Fibroblast of lung (primary cell): ENCODE measurements at places on chromosomes 2 and 18.

GRCh38 chr2:143263066-143263625 lies 133.9 kb downstream of the ARHGAP15 start:
- DNase-seq: peak; percentile 17

DNA sequence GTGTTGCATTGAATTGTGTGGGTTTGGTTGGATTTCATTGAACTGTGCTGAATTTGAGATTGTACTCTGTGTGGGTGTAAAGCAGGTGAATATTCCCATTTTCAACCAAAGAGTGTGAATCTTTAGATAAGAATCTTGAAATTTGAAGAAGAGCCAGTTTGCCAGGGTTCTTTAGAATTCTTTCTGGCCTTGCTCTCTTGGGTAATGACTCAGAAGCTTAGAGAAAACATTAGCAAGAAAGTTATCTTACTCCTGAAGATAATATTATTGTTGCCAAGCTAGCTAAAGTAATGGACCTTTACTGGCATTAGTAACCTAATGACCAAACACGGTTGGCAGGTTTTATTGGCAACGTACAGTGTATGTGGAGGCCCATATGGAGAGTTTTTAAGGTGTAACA lies 46.4 kb upstream of the SIX3 start:
- DNase-seq: no peak

- no peak for DNase-seq
Observed at GRCh38 chr2:148926981-148927401, 52.0 kb downstream of the KIF5C start.

DNA sequence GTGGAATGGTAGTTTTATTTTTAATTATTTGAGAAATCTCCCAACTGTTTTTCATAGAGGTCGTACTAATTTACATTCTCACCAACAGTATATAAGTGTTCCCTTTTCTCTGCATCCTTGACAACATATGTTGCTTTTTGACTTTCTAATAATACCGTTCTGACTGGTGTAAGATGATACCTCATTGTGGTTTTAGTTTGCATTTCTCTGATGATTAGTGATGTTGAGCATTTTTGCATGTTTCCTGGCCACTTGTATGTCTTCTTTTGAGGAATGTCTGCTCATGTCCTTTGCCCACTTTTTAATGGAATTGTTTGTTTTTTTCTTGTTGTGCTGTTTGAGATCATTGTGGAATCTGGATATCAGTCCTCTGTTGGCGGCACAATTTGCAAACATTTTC lies 242.5 kb downstream of the ZNF521 start:
- DNase-seq: peak; percentile 62

- DNase-seq: peak; percentile 89
Observed at GRCh38 chr2:203498161-203498560, 36.9 kb downstream of the RAPH1 start.

- peak; percentile 61 for DNase-seq
Observed at GRCh38 chr2:54767921-54768320, 44.5 kb downstream of the EML6 start.

- no peak for DNase-seq
Observed at GRCh38 chr18:59952283-59953007, 52.6 kb downstream of the PMAIP1 start.

DNA sequence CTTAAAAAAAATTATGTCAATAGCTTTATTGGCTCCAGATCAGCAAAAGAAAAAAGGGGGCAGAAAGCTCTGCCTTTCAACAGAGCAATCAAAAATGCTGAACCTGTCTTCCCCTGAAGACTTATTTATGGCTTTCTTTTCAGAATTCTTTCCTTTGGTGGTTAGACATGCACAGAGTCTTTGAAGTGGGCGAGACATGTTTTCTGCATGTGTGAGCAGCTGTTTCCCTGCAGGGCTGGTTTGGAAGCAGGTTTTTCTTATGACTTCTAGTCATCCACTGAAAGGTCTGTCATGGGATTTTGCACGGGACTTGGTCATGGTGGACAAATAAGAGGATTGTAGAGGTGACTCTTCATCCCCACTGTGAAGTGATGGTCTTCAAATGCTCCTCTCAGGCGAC lies 160.3 kb downstream of the VAPA start:
- DNase-seq: no peak

DNA sequence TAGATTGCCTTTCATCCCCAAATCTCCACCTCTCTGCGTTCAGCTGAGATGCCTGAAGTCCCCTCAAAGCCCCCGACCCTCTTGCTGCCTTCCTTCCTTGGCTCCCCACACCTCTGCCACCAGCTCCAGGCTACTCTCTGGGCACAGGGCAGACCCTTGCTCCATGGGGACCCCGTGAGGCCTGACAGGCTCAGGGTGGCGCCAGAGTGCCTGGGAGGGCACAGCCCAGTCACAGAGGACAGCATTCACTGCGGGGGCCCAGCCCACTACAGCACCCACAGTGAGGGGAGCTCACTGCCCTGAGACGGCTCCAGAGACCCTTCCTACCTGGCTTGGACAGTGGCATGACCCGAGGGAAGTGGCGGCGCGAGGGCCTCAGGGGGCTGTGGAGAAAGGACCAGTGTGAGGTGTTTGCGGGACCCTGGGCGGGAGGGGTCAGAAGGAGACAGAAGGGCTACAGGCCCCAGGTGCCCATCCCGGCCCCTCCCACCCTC lies 51.0 kb downstream of the AQP12A start:
- DNase-seq: no peak

DNA sequence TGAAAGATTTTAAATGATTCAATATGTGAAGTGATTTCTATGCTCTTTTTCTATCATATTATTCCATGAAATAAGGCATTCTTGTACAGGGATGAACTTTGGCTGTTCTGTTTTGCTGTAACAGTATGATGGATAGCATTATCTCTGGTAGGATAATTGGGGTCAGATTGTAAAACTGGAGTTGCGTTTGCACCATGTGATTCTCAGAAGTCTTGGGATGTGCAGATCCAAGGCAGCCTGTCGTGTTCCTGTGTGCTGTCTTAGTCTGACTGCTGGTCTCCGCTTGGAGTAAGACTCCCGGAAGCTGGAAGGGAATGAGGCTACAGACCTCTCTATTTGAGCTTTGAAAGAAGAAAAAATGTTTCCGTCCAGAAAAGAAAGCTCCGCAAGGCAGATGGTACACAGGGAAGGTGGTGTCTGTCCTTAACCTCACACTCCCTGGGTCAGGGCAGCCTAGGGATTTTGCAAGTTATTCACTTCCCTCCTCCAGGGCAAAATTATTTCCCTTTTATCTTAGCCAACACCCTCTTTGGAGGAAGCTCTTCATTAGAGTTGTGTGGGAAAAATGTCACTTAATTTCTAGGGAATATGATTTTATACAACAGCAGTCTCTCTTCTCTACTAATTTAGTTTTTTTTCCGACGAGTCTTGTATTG lies 250.6 kb downstream of the PTPRM start:
- no peak for DNase-seq

GRCh38 chr2:202148515-202149154 lies 75.6 kb downstream of the KIAA2012 start:
- no peak for DNase-seq

GRCh38 chr2:71277147-71277475 lies 50.2 kb upstream of the PAIP2B start:
- DNase-seq: no peak

DNA sequence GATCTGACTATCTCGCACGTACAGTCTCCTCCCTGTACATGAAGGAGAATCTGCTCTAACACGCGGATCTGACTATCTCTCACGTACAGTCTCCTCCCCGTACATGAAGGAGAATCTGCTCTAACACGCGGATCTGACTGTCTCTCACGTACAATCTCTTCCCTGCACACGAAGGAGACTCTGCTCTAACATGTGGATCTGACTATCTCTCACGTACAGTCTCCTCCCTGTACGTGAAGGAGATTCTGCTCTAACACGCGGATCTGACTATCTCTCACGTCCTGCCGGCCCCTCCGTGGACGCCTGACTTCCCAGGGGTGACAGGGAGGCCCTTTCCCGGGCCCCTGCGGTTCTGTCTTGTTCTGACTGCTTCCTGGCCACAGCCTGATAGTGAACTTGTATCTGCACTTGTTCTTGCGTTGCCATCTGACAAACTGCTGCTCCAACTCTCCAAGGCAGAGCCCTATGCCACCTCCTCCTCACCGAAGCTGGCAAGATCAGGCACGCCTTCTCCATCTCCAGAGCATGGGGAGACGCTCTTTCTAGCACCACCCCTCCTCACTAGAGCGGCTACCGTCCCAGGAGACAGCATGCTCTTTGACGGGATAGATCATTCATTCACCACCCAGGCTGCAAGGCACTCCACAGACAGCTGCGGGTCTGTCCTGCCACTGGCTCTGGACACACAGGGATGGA lies 238.6 kb downstream of the TWIST2 start:
- no peak for DNase-seq

DNA sequence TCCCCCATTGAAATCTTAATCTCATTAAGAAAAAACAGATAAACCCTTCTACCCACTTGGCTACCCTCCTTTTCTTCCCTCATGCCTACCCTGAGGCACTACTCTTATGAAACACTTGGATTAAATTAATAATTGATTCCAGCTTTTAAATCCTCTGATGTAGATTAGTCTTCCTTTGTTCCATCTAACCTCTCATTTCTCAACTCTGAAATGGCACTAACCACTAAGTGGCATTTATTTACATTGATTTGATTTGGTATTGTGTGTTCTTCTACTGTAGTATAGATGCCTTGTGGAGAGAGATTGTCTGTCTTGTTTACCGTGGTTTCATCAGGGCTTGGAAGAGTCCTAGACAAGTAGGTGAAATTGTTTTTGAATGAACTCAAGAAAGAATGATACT lies 26.7 kb downstream of the ITGA4 start:
- no peak for DNase-seq

DNA sequence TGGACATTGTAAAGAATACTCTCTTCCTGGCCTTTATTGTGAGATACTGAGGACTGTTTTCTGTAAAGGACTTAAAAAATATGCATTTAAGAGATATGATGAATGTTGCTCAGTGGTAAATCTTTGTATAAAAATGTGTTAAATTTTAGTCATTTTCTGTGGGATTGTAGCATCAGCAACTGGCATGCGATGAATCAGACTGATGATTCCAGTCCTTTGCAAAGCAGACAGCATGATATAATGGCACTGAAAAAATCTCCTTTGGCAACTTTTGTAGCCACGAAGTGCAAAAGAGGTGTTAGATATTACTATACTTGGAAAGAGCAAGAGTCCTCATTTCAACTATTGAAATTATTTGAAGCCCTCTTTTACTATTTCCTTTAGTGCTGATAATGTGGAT lies 678.7 kb downstream of the PLCL1 start:
- DNase-seq: peak; percentile 7

DNA sequence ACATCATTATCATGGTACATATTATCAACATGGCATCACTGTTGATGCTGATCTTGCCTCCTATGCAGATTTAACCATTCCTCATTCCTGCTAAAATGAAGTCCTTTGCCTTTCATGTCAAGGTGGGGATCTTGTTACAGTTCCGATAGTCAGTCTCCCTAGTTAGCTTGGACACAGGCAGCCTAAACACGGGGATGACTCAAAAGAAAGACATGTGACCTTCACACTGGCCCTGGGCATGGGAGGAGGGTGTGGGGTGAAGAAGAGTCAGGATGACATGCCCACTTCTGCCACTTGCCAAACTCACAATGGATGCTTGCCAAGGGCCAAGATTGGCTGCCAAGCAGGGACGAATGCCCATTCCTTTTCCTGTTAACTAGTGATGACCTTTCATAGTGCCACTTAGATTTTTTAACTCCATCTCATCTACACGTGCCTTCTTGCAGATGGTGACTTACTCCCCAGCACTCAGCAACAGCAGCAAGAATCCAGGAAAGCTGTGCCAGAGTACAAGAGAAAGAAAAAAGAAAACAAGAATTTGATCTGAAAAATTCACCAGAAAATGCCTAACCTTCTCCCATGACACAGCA lies 13.9 kb upstream of the SLC1A4 start:
- DNase-seq: peak; percentile 84

- no peak for DNase-seq
Observed at GRCh38 chr2:144349674-144350073, 170.2 kb downstream of the ZEB2 start.

DNA sequence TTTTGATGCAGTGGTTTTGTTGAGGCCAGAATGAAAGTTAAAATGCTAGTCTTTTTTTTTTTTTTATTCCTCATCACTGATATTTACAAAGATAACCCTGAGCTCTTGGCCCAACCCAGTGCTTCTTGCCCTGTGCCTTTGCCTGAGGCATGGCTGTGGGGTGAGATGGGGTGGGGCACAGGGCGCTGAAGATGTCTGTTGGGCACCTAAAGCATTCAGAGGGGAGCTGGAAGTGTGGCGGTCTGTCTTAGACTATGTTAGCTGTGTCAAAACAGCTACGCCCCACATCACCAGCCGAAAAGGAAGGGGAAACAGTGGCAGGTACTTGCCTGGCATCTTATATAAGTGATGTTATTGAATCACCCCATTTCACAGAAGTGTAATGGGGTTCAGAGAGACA lies 20.7 kb downstream of the TOGARAM2 start:
- no peak for DNase-seq

- DNase-seq: peak; percentile 50
Observed at GRCh38 chr2:219252900-219253752, at the start of gene TUBA4B. Gene TUBA4B, plus strand, starts transcription at chr2:219253243. Its CDS starts 165 bp downstream, at chr2:219253408.

DNA sequence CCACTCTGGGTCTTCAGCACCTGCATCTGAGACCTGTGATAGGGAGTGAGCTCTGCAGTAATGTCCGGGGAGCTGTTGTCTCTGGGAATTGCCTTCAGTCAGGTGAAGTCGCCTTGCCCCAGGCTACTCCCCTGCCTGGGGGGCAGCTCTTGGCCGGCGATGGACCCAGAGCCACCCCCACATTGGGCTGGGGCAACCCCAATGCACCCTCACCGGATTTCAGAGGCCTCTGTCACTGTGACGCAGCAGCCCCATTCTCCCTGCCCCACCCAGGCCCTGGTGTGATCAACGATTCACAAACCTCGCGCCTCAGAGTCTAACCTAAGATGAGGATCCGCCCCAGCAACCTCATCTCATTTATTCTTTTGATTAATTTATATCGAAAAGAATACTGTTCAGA lies 303.6 kb downstream of the NDUFA10 start:
- no peak for DNase-seq

- no peak for DNase-seq
Observed at GRCh38 chr2:42117182-42117579, 52.0 kb upstream of the EML4 start.

DNA sequence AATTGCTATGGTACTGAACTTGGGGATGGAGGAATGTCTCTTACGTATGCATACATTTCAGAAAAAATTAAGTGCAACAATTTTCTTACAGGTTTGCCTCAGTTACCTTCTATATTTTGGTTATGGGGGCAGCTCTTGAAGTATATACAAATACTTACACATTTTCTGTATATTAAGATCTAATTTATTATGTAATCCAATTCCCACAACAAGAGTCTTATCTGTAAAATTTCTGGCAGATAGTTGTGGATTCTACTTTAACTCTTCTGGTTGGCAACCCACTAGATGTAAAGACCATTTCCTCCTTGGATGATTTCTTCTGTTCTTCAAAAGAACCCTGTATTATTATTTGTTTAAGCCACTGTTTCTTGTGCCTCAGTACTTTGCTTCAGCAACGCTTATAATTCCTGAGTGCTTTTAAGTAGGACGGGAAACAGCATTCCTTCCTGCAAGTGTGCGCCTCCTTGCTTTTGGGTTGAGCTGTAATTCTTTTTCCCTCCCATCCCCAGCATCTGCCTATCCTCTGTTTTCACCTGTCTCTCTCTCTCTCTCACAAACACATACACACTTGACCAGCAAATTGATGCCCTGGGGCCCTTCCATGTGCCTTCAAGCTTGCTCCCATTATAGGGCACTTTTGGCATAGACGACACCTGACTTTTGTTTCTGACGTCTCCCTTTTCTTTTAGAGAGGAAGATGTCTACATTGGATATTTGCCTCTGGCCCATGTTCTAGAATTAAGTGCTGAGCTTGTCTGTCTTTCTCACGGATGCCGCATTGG lies 61.4 kb downstream of the ACSL3 start:
- no peak for DNase-seq

- DNase-seq: no peak
Observed at GRCh38 chr2:99571533-99571932, 81.7 kb upstream of the REV1 start.
